ENCODE measurements at places on chromosomes 2 and 18.

GRCh38 chr18:60019463-60019840 is 119.7 kb downstream of the PMAIP1 start:
- no peak for DNase-seq

DNA sequence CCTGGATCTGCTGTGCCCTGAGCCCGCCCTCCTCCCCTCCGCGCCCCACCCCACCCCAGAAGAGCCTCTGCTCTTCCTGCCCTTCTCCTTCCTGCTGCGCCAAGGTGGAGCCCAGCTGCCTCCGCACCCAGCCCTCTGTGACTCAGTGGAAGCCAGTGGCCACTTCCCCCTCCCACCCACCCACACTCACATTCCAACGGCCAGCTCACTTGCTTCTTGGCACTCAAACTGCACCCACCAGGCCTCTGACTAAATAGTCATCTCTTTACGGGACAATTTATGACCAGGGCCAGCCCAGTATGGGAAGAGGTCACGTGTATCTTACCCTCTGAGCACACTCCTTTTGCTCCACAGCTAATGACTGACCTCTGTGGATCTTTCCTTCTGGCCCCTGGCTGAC is 150.4 kb upstream of the SLC1A4 start:
- DNase-seq, result no peak

DNA sequence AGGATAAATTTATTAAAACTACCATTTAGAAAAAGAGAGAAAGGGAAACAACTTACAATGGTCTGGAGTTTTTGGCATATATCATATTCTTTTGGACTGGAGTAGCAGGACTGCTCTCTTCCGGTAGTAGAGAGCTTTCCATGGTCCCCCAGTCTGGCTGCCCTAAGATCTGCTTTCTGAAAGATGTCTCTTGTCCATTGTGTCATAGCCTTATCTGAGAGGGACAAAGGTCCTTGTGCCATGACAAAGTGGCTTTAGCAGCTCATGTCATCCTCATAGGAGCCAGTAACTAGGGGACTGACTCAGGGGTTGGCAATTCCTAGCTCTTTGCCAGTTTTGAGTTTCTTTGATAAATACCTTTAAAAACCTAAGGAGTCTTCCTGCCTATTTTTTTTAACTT is 505.5 kb upstream of the ZEB2 start:
- no peak for DNase-seq

GRCh38 chr2:75466708-75467311 is 93.9 kb downstream of the EVA1A start:
- DNase-seq, result peak; percentile 21

Measured in NCI-H1694 treated with DMSO at 0.1 percent for 48 hours (cell line).